ENCODE measurements at places on chromosomes 13 and 19.

- no peak for DNase-seq
Observed at GRCh38 chr13:95870421-95870820, 182.8 kb downstream of the UGGT2 start.

- DNase-seq: no peak
Observed at GRCh38 chr19:13353625-13354024, 152.7 kb downstream of the CACNA1A start.

GRCh38 chr19:12139885-12140544 lies at the start of gene ZNF20:
Gene ZNF20 (minus strand): TSS chr19:12140350. CDS start chr19:12140182, 168 bp downstream.
- peak; percentile 88 for DNase-seq

GRCh38 chr19:54380897-54381296 lies 16.2 kb upstream of the LAIR1 start:
- DNase-seq: no peak

Data from activated T-cell treated with anti-CD3 and anti-CD28 coated beads, Interleukin-2, amount 50 U/mL, for 1 hour (primary cell).